ENCODE measurements at places on chromosomes 1 and 21.

- no peak for DNase-seq
These were observed 53.7 kb downstream of the DPYD start for GRCh38 chr1:97867127-97867526.

DNA sequence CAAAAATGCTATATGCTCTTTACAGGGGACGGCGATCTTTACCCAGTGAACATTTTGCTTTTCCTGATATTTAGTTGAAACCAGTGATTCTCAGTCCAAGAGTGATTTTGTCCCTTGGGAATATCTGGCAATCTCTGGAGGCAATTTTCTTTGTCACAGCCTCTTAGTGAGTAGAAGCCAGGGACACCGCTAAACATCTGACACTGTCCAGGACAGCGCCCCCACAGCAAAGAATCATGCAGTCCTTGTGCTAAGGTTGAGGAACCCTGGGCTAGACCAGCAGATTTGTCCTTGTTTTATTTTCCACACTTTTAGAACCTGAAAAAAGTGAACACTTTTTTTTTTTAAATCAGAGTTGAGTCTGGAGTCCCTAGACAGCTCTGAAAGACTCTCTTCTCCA lies 13.1 kb downstream of the EVA1C start:
- DNase-seq: no peak

GRCh38 chr21:36550761-36551160 lies 70.8 kb upstream of the CLDN14 start:
- no peak for DNase-seq

DNA sequence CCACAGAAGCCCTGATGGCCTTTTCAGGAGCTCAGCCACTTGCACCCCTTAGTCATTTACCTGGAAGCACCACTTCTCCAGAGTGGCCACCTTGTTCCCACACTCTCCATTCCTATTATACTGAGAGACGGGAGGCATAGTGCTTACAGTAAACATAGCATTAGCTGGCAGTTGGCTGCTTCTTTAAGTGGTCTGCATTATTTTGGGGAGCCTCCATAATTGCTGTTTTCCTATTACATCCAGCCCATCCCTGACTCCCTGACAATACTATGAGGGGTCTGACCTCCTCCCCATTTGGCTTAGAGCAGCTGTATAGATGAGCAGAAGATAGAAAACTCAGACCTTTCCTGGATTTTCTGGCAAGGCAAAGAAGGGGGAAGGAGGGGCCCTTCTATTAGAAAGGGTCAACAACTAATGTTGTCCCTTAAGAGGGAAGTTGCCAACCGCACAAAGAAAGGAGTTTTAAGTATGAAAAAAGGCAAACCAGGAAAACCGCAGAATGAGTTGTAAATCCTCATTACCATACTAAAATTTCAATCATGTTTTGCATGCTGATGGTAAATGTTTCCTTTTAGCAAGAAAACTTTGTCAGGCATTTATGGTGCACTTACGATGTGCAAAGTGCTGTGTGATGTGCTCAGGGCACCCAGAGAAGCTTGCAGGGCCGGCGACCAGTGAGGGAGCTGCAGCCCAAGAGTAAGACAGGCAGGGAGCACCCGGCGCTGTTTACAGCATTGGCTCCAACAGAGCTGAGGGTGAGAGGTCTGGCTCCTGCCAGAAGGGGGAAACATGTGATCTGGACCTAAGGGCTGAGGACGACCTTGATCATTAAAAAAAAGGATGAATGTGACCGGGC lies 167.3 kb downstream of the ZZZ3 start:
- DNase-seq: no peak

GRCh38 chr1:95111014-95111413 lies 6.1 kb upstream of the TLCD4 start:
- no peak for DNase-seq

- no peak for DNase-seq
These were observed at the start of gene PEAR1 for GRCh38 chr1:156893048-156893953. Gene PEAR1 (plus strand): TSS chr1:156893718. CDS start chr1:156903927, 10,209 bp downstream.

DNA sequence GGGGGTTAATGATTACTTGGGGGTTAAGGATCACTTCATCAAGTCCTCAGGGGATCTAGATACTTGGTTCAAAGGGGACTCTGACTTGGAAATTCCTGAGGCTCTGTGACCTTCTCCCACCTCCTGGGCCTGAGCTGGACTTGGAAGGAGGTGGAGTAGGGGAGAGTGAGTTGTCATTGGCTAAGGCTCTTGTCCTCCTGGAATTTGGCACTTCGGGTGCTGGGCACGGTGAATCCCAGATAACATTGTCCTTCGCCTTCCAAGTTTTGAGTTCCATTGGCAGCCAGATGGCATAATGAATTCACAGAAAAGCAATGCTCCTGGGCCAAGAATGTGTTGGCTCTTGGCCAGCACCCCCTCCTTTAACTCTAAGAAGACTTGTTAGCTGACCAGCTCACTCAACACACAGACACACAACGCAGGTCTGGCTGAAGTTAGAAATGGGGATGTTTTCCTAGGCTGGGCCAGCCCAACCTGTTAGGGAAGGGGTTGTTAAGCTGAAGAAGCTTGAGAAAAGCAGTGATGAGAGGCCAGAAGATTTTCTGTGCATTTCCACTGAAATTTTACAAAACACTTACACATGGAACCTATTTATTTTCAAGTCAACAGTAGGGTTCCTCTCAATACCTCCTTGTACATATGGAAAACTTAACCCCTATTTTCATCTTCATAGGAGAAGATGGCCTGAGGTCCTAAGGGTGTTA lies 29.7 kb downstream of the SLC26A9 start:
- no peak for DNase-seq

DNA sequence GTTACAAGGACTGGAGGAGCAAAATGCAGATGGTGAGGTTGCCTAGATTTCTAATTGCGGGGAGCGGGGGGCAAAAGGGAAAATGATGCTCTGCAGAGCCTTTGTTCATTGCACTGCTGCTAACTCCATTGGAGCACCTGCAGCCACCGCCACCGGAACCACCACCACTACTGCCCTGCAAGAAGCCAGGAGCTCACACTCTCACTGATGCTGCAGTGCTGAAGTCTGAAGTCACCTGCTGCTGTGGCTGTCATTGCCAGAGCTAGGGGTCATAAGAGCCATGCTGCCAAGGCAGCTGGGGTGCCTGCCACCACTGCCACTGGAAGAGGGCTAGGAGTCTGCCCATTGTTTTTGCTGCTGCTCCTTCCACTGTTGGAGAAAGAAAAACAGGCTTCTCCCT lies 7.3 kb upstream of the HPCAL4 start:
- no peak for DNase-seq

GRCh38 chr1:210438928-210439841 lies 110.5 kb downstream of the HHAT start:
- DNase-seq: no peak

Measured in T follicular helper cell (primary cell).